ENCODE measurements at places on chromosomes 2 and 18.
A peak's percentile ranks its signal among the peaks of the same experiment; 100 is the strongest.

- peak; percentile 78 for DNase-seq
Measured at GRCh38 chr2:176709149-176709951, 440.1 kb downstream of the MTX2 start.

- DNase-seq = no peak
Measured at GRCh38 chr2:67455219-67456142, 58.3 kb downstream of the ETAA1 start.

- DNase-seq = no peak
Measured at GRCh38 chr2:113974727-113975126, 84.8 kb downstream of the ACTR3 start.

DNA sequence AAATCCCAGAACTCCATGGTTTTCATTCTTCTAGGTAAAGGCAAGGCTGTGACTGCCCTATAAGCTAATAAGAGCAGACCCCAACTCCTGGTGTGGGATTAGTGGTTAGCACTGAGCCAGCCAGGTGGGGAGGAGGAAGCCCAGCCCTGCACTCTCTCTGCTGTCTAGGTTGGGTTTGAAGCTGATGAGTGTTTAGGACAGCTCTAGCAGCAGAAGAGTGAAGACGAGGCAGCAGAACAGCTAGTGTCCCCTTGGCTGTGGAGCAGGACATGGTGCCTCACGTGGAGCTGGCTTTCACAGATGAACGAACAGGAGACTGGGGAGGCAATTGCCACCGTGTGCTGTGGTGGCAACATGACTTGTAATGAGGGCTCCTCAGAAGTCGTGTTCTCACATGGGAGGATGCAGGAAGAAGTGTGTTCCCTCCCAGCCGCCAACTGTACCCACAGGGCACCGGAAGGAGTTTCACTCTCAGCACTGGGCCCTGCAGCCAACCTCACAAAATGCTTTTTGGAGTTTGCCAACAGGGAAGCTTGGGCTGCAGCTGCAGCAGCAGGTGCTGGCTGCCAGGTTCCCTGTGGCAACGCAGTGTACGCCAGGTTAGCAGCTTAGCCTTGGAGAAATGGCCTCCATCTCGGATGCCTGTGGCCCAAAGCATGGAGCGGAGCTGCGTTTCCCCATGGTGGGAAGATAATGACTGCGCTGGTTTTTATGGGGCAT lies 328.2 kb downstream of the SETBP1 start:
- DNase-seq = no peak

DNA sequence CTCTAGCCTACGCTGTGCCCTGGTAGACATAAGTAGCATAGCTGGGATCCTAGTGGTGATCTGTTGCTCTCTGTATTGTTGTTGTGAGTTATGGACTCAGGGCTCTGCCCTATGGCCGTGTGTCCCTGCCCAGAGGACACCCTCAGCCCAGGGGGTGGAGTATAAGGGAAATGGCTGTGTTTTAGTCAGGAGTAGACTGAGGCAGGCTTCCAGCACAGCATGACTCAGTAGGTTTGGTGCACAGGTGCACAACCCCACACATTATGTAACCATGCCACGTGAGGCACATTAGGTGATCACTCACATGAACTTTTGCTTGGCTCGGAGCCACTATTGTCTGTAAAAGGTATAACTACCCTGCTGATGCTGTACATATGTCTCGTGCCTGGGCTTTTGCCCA lies 59.9 kb upstream of the PEX13 start:
- no peak for DNase-seq

DNA sequence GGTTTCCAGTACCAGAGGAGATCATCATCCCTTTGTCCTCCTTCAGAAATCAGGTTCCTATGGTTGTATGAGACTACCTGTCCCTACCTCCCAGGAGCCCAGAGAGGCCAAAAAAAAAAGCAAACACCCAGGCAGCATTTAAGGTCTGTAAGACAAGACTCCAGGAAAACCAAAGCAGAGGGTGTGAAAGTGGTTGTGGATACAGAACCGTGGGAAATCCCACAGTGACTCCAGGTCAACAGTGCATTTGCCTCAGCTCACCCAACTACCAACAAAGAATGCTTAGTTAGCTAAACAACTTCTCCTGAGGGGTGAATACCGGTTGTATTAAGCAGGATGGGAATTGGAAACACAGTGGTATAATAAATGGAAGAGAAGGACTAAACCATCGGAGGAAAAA lies 83.6 kb downstream of the LBH start:
- DNase-seq = no peak

Measured in fibroblast of mammary gland (primary cell).